NCI-H1105 treated with DMSO at 0.1 percent for 48 hours (cell line): ENCODE measurements at places on chromosomes 11 and 22.

- no peak for DNase-seq
Observed at GRCh38 chr11:33889296-33889695, 2.6 kb downstream of the LMO2 start.

GRCh38 chr22:44822534-44822933, 70.2 kb downstream of the ARHGAP8 start:
- no peak for DNase-seq

GRCh38 chr11:47460571-47461235, 11.8 kb upstream of the RAPSN start:
- no peak for DNase-seq

- no peak for DNase-seq
Observed at GRCh38 chr11:82680252-82680651, 53.4 kb downstream of the FAM181B start.

DNA sequence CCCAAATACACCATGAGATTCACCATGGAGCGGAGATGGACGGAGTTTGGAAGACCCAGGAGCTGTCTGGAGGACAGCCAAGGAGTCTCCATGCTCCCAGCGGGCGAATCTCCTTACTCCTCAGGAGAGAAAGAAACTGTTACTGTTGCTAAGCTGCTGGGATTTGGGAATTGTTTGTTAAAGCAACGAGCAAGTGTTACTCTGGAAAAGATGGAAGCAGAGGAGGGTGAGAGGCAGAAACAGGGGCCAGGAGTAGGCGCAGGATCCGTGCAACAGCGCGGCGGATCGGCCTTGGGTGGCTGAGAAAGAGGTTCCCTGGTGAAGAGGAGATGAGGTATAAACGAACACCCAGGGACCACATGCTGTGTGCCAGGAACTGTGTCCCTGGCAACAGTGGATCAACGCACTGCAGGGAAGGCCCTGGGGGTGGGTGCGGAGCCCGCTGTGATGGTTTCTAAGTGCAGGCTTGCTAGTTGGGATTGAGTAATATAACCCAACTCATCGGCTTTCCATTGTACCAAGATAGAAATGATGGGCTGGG, 1436.4 kb downstream of the BRD1 start:
- DNase-seq = no peak

DNA sequence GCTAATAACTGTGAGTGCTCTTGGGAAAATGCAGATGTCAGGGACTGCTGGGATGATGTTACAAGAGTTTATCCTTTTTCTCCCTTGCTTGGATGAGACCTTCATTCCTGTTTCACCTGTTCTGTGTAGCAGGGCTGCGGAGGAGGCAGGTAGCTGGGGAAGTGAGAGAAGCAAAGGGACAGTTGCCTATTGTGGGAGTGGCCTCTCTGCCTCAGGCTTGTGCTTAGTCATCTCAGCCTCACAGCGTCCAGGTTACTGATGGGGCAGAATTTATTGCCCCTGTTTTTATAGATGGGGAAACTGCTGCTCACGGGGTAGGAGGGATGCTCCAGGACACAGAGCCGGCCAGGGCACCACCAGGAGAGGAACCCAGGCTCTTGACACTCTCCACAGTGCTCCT, 1.7 kb downstream of the STX3 start:
- no peak for DNase-seq

GRCh38 chr22:23113067-23113846, 28.5 kb downstream of the RSPH14 start:
- peak; percentile 65 for DNase-seq

GRCh38 chr11:128941573-128942271, 949 bp downstream of the TP53AIP1 start:
- no peak for DNase-seq

- peak; percentile 92 for DNase-seq
Observed at GRCh38 chr11:118640332-118641154, 33.1 kb downstream of the PHLDB1 start.

DNA sequence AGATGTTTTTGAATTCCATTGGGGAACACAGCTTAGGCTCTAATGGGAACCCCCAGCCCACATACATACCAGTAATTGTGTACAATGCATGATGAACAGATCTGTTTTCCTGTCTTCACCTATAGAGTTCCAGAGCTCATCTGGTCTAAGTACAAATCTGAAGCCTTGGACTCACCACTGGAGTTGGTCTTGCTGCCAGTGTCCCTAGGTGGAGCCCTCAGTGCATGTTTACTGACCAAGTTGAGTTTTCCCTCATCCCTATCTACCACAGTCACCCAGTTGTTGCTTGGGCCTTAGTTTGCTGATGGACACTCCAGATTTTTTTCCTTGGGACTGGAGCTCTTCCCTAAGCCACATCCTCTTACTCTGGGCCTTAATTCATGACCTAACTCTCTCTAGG, 159.2 kb upstream of the DDI1 start:
- no peak for DNase-seq

DNA sequence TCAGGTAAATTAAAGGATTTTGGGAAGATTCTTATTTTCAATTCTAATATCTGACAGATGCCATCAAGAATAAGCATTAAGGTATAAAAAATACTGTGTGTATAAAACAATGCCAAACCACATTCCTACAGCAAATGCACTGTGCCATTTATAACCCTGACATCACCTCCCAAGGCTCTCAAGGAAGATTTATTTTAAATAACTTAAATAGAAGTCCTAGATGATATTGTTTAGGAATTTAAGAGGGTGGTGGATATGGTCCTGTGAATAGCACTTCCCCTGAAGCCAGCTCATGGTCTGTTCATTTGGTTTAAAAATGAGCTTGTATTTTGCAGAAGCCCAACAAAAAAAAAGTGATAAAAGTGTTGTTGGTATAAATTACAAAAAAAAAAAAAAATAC, 32.1 kb downstream of the PPIL2 start:
- DNase-seq = no peak

- DNase-seq = no peak
Observed at GRCh38 chr11:130451231-130452019, 3.0 kb downstream of the ADAMTS15 start.

- no peak for DNase-seq
Observed at GRCh38 chr11:118876286-118876685, 7.4 kb upstream of the CXCR5 start.

GRCh38 chr22:45462034-45462655, 40.5 kb upstream of the FBLN1 start:
- peak; percentile 48 for DNase-seq

GRCh38 chr11:28963187-28963586, 855.0 kb downstream of the METTL15 start:
- DNase-seq = no peak

DNA sequence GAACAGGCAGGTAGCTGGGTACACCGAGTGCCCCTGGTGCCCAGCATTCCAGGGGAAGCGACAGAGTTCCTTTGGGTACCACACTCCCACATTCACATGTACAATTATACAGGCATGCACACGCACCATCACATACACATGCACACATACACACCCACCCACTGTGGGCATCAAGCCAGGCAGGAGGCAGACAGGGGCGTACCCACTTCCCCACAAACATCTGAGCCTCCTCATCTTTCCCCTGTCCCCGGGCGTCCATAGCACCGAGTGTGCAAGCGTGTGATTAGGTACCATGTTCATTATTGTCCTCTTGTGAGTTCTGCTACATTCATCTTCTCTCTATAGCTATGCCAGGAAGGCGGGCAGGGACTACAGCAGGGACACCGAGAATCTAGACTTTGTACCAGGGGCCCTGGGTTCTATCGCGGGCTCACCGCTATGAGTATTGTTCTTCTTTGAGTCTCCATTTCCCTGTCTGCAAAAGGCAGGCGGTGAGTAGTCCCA, 2.1 kb upstream of the CARD10 start:
- no peak for DNase-seq

- no peak for DNase-seq
Observed at GRCh38 chr11:64090806-64091516, 55.2 kb downstream of the FLRT1 start.
